ENCODE measurements at places on chromosomes 5 and 9. TPM values are rescaled to one million over a fixed set of nuclear protein-coding genes. Genes with fewer than 3 reads are reported as not detected.

FASTKD3 gene
- 22.0 TPM for polyA plus RNA-seq

LCN15 gene
- 0.07 TPM for polyA plus RNA-seq

IL9 gene
- polyA plus RNA-seq: not detected

ADRB2 gene
- polyA plus RNA-seq: 0.29 TPM

LCN6 gene
- not detected for polyA plus RNA-seq

SPINK1 gene
- 26.3 TPM for polyA plus RNA-seq

HBEGF gene
- polyA plus RNA-seq: 9.7 TPM

TMC1 gene
- 0.96 TPM for polyA plus RNA-seq

SLCO6A1 gene
- 0.16 TPM for polyA plus RNA-seq

SPATA31D4 gene
- polyA plus RNA-seq: not detected

PLAC8L1 gene
- polyA plus RNA-seq: 0.38 TPM

F2RL2 gene
- polyA plus RNA-seq: 0.33 TPM

LCN1 gene
- polyA plus RNA-seq: not detected

DBH gene
- 0.51 TPM for polyA plus RNA-seq

GRCh38 chr9:97413462-97413861 lies 1.6 kb downstream of the TDRD7 start:
- DNase-seq: no peak

DNA sequence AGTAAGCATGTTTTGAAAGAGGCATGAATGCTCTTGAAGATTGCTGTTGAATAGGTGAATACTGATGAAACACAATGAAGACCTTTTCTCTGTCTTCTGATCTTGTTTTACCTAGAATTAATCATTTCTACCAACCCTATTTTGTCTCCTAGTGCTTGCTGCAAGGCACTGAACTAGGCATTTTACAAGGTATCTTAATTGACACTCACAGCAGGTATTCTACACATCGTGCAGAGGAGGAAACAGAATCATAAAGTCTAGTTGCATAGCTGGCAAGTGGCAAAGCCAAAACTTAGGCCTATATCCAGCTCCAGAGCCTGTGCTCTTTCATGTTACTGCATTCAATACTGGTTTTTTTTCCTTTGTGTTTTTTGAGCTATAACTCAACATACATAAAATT lies 50.7 kb downstream of the CTNNA1 start:
- DNase-seq: no peak

DNA sequence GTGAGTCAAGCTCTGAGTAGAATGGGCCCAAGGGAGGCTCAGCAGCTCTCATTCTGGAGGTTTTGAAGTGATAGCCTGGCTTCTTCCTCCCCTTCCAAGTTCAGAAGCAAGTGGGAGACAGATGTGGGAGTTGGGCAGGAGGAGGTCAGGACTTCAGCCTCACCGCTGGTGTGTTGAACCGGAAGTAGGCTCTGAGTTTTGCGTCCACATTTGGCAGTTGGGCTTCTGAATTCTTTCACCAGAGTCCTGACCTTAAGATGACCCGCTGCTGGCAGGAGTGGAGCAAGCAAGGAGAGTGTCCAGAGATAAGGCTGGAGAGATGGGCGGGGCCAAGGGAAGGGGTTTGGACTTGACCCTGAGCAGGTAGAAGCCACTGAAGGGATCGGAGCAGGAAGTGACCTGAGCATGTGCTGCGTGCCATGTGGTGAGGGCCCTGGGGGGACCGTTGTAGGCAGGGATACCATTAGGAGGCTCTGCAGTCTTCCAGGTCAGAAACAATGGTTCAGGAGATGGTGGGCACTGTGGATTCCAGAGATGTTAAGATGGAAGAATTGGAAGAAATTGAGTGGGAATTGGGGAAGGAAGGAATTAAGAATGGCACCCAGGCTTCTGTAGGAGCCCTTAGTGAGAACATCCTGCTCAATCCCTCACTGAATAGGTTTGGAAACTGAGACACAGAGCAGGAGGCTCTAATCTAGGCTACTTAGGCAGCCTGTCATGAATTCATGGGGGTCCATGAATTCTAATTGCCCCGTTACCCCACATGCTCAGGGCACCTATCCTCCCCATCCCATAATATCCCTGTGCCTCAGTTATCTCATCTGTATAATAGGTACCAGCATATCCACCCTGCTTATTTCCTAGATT lies 25.9 kb downstream of the GALNT12 start:
- DNase-seq: no peak

- no peak for DNase-seq
Observed at GRCh38 chr5:81819556-81820317, 68.8 kb upstream of the SSBP2 start.

- DNase-seq: no peak
Observed at GRCh38 chr9:38004809-38005560, 64.0 kb downstream of the SHB start.

DNA sequence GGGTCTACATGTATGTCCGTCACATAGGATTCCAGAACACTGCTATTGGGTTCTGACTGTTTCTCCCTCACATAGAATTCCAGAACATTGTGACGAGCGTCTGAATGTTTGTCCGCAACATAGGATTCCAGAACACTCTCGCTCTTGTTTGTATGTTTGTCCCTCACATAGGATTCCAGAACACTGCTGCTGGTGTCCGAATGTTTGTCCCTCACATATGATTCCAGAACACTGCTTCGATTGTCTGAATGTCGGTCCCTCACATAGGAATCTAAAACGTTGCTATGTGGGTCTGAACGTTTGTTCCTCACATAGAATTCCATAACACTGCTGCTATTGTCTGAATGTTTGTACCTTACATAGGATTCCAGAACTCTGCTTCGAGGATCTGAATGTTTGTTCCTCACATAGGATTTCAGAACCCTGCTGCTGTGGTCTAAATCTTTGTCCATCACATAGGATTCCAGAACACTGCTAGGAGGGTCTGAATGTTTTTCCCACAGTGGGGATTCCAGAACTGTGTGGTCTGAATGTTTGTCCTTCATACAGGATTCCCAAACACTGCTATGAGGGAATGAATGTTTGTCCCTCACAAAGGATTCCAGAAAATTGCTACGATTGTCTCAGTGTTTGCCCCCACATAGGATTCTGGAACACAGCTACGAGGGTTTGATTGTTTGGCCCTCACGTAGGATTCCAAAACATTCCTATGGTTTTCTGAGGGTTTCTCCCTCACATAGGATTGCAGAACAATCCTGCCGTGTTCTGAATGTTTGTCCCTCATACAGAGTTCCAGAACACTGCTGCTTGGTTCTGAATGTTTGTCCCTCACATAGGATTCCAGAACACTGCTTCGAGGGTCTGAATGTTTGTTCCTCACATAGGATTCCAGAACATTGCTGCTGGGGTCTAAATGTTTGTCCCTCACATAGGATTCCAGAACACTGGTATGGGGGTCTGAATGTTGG lies 220.5 kb downstream of the FOXD4L6 start:
- DNase-seq: no peak

- DNase-seq: no peak
Observed at GRCh38 chr9:95840074-95840473, 35.4 kb upstream of the ERCC6L2 start.

- no peak for DNase-seq
Observed at GRCh38 chr9:77827104-77827784, 179.1 kb upstream of the GNA14 start.

DNA sequence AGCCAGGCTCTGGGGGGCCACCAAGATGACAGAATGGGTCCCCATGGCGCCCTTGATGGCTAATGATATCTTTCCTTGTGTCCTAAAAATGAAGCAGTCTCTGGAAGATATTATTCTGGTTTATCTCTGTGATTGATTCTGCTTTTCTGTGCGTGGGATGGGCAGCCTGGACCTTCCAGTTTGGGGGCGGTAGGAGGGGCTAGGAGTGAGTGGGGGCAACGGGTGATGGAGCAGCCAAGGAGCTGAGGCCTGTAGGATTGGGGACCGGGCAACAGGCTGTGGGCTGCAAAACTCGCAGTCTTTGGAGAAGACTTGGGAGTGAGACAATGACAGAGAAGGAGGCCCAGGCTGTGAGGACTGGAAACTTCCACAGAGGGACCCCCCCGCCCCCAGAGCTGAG lies 8.8 kb downstream of the PRRX2 start:
- DNase-seq: no peak

GRCh38 chr5:172830876-172831662 lies 3.0 kb upstream of the ERGIC1 start:
- DNase-seq: no peak

DNA sequence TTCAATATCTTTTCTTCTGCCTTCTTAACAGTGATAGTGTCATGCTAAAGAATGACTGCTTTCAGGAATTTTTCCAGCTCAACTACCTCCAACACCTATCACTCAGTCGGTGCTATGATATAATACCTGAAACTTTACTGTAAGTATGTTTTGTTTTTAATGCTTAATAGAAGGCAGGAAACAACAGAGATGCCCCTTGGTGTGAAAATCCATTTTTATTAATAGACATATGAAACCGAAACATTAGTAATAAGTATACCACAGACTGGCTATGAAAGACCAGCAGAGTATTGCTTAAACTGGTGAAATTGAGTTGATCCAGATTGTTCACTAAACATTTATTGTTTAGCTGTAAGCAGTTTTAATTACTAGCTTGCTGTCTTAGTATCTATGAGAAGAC lies 25.2 kb downstream of the SKP2 start:
- DNase-seq: no peak

DNA sequence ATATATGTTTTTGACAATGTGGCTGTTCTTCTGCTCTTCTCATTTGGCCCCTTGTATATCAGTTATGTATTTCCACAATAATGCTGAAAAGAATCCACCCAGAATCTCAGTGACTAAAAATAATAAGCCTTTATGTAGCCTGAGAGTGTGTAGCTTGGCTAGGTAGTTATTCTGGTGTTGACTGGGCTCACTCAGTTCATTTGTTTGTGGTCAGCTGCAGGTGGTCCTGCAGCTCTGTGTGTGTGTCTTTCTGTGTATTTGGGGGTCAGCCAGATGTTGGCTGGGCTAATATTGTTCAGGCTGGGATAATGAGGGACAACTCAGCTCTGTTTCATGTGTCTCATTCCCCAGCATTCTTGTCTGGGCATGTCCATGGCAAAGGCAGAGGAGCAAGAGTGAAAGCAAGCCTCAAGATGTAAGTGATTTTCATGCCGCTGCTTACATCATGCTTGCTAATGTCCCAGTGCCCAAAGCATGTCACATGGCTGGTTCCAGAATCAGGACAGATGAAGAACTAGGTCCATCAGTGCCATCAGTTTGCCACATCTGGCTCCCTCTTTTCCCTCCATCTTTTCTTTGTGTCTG lies 162.8 kb downstream of the KCTD16 start:
- no peak for DNase-seq

DNA sequence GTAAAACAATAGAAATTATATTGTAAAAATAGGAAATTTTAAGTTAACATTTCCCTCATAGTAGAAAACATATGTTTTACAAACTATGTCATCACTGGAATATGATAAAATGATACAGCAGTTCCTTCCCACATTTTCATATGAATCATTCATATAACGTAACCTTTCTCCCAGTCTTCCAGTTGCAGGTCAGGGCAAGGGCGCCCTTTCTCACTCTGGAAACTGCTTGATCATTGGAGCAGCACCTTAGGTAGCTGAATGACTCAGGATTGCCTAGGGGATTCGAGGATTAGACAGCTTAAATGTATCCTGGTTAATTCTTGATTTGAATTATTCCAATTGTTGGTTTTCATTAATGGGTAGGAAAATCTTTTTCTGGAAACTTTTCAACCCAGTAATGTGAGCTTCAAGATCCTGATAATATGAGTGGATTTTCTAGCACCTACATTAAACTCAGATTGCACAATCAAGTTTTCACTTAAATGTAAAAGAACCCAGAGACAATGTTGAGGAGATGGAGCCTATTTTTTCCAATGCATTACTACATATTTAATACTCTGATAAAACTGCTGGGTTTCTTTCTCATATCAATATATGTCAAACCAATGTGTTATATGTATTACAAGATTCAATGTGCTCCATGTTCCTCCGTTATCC lies 32.6 kb upstream of the ANXA1 start:
- DNase-seq: no peak

DNA sequence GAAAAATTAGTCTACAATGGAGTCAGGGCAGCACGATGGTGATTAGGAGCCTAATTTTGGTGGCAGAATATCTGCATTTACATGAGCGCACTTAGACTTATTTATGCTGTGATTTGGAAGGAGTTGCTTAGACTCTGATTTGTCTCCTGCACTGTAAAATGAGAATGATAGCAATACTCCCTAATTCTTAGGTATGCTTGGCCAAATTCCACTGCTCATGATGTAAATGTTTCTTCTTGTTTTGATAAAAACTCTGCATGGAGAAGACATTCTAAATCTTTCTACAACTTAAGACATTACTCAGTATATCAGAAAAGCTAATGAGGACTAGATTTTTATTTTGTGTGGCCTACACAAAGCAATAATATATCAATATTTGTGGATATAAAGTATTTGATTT lies 205.4 kb downstream of the CDH18 start:
- no peak for DNase-seq

GRCh38 chr5:158731014-158731413 lies 368.7 kb downstream of the EBF1 start:
- DNase-seq: no peak

GRCh38 chr9:19385786-19386501 lies 5.9 kb upstream of the RPS6 start:
- no peak for DNase-seq

DNA sequence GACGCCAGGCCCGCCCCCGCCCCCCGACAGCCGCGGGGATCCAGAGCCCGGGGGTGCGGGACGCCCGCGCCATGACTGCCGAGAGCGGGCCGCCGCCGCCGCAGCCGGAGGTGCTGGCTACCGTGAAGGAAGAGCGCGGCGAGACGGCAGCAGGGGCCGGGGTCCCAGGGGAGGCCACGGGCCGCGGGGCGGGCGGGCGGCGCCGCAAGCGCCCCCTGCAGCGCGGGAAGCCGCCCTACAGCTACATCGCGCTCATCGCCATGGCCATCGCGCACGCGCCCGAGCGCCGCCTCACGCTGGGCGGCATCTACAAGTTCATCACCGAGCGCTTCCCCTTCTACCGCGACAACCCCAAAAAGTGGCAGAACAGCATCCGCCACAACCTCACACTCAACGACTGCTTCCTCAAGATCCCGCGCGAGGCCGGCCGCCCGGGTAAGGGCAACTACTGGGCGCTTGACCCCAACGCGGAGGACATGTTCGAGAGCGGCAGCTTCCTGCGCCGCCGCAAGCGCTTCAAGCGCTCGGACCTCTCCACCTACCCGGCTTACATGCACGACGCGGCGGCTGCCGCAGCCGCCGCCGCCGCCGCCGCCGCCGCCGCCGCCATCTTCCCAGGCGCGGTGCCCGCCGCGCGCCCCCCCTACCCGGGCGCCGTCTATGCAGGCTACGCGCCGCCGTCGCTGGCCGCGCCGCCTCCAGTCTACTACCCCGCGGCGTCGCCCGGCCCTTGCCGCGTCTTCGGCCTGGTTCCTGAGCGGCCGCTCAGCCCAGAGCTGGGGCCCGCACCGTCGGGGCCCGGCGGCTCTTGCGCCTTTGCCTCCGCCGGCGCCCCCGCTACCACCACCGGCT lies 1.0 kb downstream of the FOXE1 start:
- no peak for DNase-seq

DNA sequence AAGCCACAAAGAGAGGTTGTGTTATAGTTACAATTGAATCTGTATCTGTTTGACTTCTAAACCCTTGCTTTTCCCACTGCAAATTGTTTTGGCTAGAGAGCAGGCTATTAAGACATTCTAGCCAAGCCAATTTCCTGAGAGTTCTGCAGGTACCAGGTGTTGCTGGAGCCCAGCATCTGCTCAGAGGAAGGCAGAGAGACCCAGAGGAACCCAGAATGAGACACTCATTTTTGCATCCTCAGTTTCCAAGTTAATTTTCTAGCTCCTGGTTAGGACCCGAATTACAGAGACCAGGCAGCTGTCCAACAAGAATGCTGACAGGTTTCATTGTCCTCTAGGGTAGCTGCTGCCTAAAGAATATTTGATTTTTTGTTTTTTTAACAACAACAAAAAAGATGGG lies 266.2 kb downstream of the TRIM32 start:
- DNase-seq: no peak

Measured in left renal cortex interstitium (tissue), 4 donors.